Activated B cell treated with CpG ODN at 0.5 μM for 24 hours (primary cell): ENCODE measurements at places on chromosomes 1 and 21. TPM values are rescaled to one million over a fixed set of nuclear protein-coding genes. Genes with fewer than 3 reads are reported as not detected.

Gene MPZ
- total RNA-seq: 5.8 and 6.6 TPM in 2 replicates

Gene BTBD8
- total RNA-seq: 0.46 and 0.51 TPM in 2 replicates

Gene RABGGTB
- total RNA-seq: 203 and 234 TPM in 2 replicates

Gene TEDDM1
- total RNA-seq: not detected in 2 replicates

Gene EFNA1
- 0.29 TPM in 1 of 2 replicates, not detected in the other for total RNA-seq

Gene TTC22
- 4.9 and 6.0 TPM in 2 replicates for total RNA-seq

Gene FMOD
- not detected in 2 replicates for total RNA-seq

Gene CASZ1
- 31.1 and 35.6 TPM in 2 replicates for total RNA-seq

Gene S100A7
- total RNA-seq: not detected in 2 replicates

Gene NUF2
- total RNA-seq: 1.1 and 1.2 TPM in 2 replicates

Gene MXRA8
- total RNA-seq: 0.07 and 0.16 TPM in 2 replicates

Gene S100A10
- 62.7 and 63.6 TPM in 2 replicates for total RNA-seq
